ENCODE measurements at places on chromosomes 1 and 21. TPM values are rescaled to one million over a fixed set of nuclear protein-coding genes. Genes with fewer than 3 reads are reported as not detected.
A peak's percentile ranks its signal among the peaks of the same experiment; 100 is the strongest.

- no peak overlapping the region for H3K27ac ChIP-seq
- H3K36me3 ChIP-seq = no peaks in the 10 kb centered on the region
- no peak for DNase-seq
- H3K4me3 ChIP-seq = no peak overlapping the region
- no peaks in the 10 kb centered on the region for H3K4me1 ChIP-seq
- H3K27me3 ChIP-seq = no peaks in the 10 kb centered on the region
Measured at GRCh38 chr1:188769936-188770335, 1707.7 kb downstream of the BRINP3 start.

TEX38 gene
- not detected for total RNA-seq

DNA sequence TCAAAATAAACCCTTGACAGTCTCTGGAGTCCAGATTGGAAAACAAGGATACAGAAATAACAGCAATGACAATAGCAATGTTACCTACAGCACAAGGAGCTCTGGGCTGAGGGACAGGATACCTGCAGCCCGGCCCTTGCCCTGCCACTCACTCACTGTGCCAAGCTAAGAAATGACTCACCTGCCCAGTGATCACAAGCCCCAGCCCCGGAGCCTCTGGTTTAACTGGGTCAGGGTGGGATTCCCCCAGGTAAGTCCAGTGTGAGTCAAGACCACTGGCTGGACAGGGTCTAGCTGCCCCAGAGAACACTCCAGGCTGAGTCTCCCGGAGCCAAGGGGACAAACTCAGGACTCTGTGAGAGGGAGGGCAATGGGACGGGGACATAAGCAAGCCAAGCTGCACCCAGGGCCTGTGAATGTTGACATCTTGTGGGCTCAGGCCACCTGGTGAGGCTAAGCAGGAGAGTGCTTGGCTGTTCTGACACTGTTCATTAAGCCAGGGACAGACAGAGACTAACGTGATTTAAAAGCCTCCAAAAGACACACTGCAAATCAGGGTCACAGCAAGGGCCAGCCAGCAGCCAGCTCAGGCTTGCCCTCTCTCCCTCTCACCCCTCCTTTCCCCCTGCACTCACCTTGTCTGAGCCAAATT, 64.1 kb downstream of the MIS18A start:
- H3K36me3 ChIP-seq = no peaks in the 10 kb centered on the region
- no peaks in the 10 kb centered on the region for H3K27me3 ChIP-seq
- DNase-seq = no peak
- no peak overlapping the region for H3K4me3 ChIP-seq
- H3K27ac ChIP-seq = no peak overlapping the region

RPE65 gene
- not detected for total RNA-seq

DNA sequence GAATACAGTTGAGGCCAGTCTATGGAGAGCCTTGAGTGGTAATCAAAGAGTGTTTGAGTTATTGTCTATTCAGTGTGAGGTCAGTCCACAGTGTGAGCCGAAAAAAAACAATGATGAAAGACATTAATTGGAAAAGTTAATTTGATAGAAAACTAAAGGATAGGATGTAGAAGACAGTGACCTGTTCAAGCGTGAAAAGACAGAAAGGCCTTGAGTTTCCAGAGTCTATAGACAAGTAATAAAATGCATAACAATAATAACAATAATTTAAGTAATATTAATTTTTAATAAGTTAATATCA, 90.4 kb downstream of the SLC30A10 start:
- H3K36me3 ChIP-seq = no peaks in the 10 kb centered on the region
- H3K4me1 ChIP-seq = no peaks in the 10 kb centered on the region
- no peak overlapping the region for H3K27ac ChIP-seq
- no peak overlapping the region for H3K4me3 ChIP-seq
- DNase-seq = no peak
- H3K27me3 ChIP-seq = no peaks in the 10 kb centered on the region

MFAP2 gene
- total RNA-seq = 6.0 TPM

- no peaks in the 10 kb centered on the region for H3K36me3 ChIP-seq
- H3K4me1 ChIP-seq = peaks cover 15% of the 10 kb centered on the region
- no peak overlapping the region for H3K27ac ChIP-seq
- H3K4me3 ChIP-seq = no peak overlapping the region
- H3K27me3 ChIP-seq = no peaks in the 10 kb centered on the region
Measured at GRCh38 chr1:234617986-234618736, 8.2 kb upstream of the IRF2BP2 start.

DNA sequence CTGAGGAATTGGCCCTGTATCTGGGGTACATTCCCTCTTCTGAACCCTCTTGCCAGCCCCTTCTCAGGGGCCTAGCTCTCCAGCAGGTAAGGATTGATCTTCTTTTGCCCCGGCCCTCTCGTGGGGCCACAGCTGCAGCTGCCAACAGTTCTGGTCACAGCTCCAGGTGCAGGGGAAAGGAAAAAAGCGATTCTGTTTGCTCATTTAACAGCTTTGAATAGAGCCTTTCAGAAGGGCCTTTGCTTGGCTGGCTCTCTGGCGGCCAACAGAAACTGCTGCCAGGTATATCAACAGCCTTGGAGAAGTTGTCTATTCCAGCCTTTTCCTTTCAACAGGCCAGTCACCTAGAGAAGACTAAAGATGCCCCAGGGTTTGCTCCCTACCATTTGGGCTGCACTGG, 16.1 kb upstream of the FMOD start:
- no peaks in the 10 kb centered on the region for H3K27me3 ChIP-seq
- no peak overlapping the region for H3K27ac ChIP-seq
- no peak for DNase-seq
- H3K4me1 ChIP-seq = peaks cover 4% of the 10 kb centered on the region
- no peaks in the 10 kb centered on the region for H3K36me3 ChIP-seq
- H3K4me3 ChIP-seq = no peak overlapping the region

STYXL2 gene
- total RNA-seq = not detected

GRCh38 chr1:41226815-41227434, 15.2 kb downstream of the SCMH1 start:
- no peak overlapping the region for H3K4me3 ChIP-seq
- no peaks in the 10 kb centered on the region for H3K36me3 ChIP-seq
- H3K4me1 ChIP-seq = no peaks in the 10 kb centered on the region

GRCh38 chr1:204925701-204926100, 55.0 kb downstream of the NFASC start:
- H3K36me3 ChIP-seq = no peaks in the 10 kb centered on the region
- H3K27ac ChIP-seq = no peak overlapping the region
- H3K4me1 ChIP-seq = no peaks in the 10 kb centered on the region
- no peak overlapping the region for H3K4me3 ChIP-seq

DNA sequence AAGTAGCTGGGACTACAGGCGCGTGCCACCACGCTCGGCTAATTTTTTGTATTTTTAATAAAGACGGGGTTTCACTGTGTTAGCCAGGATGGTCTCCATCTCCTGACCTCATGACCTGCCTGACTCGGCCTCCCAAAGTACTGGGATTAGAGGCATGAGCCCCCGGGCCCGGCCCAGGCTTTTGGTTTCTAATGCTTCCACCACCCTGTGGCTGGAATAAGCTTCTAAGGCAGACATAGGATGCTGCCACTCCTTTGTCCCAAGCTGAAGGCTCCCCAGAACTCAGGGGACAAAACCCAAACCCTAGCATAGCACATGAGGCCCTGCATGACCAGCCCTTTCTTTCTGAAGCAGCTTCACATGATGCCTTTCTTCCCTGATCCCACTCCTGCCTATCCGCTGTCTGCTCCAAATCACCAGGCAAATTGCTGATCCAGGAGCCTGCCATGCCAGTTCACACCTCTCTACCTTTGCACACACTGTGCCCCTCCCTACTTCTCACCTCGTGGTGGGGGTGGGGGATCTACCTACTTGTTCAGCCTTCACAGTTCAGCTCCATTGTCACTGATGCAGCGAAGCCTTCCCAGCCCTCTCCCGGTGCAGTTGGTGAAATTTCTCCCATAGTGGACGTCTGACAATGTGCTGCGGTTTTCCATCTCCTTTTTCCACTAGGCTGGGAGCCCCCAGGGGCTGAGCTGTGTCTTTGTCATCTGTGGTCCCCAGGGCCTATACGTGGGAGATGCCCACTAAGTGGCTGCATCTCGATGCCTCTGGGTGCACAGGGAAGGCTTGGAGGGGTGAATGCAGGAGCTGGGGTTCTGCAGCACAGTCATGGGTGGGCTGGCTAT, 6.9 kb downstream of the PTPRU start:
- DNase-seq = no peak
- H3K27ac ChIP-seq = no peak overlapping the region
- H3K4me1 ChIP-seq = peaks cover 2% of the 10 kb centered on the region
- peaks cover 8% of the 10 kb centered on the region for H3K27me3 ChIP-seq

REN gene
- 0.82 TPM for total RNA-seq

GJA8 gene
- not detected for total RNA-seq

GRCh38 chr1:225657462-225657989, 4.6 kb upstream of the ENAH start:
- H3K4me3 ChIP-seq = no peak overlapping the region
- H3K4me1 ChIP-seq = no peaks in the 10 kb centered on the region

DNA sequence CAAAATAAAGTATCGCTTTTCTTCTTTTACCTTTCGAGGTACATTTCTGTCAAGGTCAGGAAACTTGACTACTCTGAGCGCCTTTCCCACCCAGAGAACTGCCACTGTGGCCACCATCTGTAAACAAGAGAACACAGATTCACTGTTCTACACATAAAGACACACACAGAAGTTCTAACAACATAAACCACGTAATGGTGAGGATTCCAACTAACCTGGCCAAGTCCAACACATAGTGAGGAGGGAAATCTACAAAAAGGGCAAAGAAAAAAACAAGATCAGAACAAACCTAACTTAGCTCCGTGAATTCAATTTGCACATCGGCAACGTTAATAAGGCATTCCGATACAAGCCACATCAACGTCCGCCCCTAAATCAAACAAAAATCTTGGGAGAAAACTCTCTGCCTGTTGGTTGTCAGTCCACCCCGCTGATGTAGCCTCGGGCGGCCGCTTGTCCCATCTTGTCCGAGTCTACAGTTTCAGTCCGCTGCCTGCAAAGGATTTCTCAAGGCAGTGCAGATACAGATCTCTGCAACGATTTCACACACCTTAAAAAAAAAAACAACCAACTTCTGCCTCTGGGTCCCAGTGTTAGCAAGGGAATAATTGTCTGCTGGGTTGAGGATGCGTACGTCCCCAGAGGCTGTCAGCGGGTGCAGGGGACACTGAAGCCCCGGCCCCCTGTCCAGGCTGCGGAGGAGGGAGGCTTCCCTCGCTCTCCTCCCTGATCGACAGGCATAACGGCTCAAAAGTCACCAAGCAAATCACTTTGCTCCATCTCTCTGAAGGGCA, 1.0 kb downstream of the SLC35D1 start:
- DNase-seq = peak; percentile 53
- no peaks in the 10 kb centered on the region for H3K36me3 ChIP-seq
- peaks cover 16% of the 10 kb centered on the region for H3K4me1 ChIP-seq
- H3K4me3 ChIP-seq = peak overlapping the region; percentile 67
